ENCODE measurements at places on chromosomes 1 and 21.

- no peak for DNase-seq
Observed at GRCh38 chr1:86429835-86430234, 5.9 kb downstream of the CLCA2 start.

DNA sequence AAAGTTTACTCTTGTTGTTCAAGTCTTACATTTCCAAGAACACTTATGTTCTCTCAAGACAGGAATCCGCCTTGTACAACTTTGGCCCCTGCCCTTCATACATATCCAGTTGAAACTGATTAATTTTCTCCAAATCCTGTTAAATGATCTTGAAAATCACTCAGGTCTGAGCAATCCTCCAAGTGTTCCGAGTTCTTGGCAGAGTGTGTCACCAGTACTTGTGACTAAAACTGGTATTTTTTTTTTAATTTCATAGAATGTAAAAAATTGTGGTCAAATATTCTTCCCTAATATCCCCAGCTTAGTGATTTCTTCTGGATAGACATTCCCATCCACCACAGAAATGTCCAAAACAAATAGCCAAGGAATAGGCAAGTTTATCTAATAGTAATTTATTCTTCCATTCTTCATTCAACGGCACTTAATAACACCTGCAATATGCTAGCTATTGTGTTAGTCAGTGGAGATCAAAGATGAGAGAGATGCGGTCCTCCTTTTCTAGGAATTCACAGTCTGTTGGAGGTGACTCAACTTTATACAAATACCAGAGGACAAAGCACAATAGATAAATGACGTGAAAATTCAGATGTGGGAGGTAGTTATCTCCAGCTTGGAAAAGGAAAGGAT, 71.4 kb downstream of the DIRAS3 start:
- DNase-seq, result no peak

GRCh38 chr1:224393294-224393693, 36.6 kb downstream of the CNIH4 start:
- DNase-seq, result no peak

GRCh38 chr1:185363205-185363604, 46.2 kb upstream of the IVNS1ABP start:
- no peak for DNase-seq

- DNase-seq, result no peak
Observed at GRCh38 chr1:180930687-180931086, 18.0 kb downstream of the KIAA1614 start.

DNA sequence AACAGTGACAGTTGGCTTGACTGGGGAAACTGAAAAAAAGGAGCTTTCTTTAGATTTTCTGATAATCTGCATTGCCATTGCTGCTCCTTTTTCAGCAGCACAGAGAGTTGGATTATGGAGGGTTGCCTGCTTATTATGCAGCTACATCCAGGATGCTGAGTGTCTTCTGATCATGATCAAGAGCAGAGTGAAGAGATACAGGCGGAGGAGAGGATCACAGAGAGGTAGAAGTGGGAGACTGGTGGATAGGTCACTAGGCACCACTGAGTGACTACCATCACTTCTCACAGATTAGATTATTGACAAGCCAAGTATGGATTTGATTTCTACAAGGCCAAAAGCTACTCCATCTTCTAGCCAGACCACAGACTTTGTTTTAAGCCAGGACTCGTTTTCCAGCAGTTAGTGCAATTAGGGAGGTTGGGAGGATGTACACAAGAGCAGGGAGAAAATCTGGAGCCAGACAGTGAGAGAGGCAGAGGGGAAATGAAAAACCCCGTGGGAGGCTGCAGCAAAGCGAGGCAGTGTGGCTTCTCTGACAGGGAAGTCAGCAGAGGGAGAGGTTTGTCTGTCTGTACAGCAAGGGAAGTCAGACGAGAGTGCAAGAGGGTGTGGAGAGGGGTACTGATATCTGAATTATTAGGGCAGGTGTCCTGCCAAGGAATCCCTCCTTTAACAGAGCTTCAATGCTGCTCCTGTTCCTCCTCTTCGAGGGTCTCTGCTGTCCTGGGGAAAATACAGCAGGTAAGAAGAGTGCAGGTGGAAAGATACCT, at the start of gene CD1E:
CD1E (plus strand) TSS at position 592 of the 773 bp plus-strand sequence; CDS start at position 687, 95 bp downstream.
- DNase-seq, result no peak

- no peak for DNase-seq
Observed at GRCh38 chr1:184990204-184990603, 15.9 kb upstream of the NIBAN1 start.

DNA sequence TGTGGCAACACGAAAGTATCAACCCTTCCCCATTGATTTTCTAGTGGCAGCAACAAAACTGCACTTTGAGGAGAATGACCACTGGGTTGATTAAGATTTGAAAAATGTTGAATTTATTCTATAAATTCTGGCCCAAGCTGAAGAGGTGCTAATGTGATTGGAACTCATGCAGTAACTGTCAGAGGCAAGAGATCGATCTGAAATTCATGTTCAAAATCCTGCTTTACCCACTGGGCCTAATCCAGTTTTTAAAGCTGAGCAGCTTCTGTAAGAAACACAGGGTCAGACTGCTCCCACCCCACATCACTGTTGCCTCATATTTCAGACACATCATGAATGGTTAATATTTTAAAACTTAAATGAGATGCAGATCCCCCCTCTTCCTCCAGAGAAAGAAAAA, 617.5 kb upstream of the BEND5 start:
- no peak for DNase-seq

Data from osteocyte (in vitro differentiated cells).